NCI-H1092 treated with DMSO at 0.1 percent for 48 hours (cell line): ENCODE measurements at places on chromosomes 11 and 22.
A peak's percentile ranks its signal among the peaks of the same experiment; 100 is the strongest.

DNA sequence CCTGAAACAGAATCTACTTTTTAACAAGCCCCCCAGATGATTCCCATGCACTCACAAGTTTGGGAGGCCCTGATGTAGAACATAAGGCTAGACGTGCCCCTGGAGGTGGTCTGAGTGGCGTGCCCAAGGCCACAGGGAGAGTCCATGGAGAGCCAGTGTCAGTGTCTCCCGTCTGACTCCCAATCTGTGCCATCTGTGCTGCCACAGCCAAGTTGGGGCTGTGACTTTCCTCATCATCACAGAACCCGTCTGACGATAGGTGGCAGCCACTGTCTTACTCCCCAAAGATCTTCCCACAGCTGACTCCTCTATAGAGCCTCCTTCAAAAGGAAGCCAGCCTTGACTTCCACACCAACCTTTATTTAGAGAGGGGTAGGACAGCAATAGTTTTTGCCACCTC is 470.5 kb downstream of the SOX6 start:
- no peak for DNase-seq

DNA sequence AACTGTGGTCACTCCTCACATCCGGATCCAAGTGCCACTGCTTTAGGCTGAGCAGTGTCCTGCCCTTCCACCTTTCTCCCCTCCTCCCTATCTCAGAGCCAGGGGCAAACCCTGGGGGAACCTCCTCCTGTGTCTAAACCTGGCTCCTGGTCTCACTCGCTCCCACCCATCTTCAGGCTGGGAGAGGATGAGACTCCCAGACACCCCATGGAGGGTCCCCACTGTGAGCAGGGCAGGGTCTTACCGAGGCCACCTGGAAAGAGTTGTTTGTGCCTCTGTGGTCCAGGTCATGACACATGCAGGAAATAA is 93.6 kb downstream of the PDE2A start:
- no peak for DNase-seq

DNA sequence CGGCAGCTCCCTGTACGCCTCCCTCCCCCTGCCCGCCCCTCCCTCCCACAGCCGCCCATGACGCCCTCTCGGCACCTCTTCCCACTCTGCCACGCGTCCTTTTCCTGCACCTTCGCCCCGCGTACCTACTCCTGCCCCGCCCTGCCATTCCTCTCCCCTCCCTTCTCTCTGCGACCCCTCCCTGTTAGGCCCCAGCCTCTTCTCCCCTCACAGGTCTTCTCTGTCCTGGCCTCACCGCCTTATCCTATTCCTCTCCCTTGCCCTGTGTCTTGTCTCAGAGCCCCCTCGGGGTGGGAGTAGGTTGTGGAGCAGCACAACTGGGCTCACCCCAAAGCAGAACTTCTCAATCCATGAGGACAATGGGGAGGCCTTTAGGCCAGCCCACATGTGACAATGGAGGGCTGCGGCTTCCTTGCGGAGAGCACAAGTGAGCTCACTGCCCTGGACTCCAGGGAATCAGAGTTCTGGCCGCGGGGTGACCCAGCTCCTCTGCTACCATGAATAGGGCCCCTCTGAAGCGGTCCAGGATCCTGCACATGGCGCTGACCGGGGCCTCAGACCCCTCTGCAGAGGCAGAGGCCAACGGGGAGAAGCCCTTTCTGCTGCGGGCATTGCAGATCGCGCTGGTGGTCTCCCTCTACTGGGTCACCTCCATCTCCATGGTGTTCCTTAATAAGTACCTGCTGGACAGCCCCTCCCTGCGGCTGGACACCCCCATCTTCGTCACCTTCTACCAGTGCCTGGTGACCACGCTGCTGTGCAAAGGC is 539 bp downstream of the SLC35C1 start:
- DNase-seq = no peak

DNA sequence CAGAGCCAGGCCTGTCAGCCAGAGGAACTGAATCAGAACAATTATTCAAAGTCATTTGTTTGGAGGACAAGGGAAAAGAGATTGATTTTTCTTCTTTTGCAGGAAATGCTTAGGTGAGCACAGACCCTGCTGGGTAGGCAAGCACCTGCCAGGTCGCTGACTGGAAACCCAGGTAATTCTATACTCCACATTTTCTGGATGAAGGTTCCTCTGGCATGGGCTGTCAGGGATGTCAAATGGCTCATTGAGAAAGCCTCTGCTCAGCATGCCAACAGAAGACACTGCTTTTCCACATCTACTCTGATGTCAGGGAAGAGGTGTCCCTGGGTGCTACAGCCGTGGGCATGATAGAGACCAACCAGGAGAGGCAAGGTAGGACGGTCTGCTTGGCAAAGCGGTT is 166.7 kb upstream of the SYN3 start:
- DNase-seq = no peak

DNA sequence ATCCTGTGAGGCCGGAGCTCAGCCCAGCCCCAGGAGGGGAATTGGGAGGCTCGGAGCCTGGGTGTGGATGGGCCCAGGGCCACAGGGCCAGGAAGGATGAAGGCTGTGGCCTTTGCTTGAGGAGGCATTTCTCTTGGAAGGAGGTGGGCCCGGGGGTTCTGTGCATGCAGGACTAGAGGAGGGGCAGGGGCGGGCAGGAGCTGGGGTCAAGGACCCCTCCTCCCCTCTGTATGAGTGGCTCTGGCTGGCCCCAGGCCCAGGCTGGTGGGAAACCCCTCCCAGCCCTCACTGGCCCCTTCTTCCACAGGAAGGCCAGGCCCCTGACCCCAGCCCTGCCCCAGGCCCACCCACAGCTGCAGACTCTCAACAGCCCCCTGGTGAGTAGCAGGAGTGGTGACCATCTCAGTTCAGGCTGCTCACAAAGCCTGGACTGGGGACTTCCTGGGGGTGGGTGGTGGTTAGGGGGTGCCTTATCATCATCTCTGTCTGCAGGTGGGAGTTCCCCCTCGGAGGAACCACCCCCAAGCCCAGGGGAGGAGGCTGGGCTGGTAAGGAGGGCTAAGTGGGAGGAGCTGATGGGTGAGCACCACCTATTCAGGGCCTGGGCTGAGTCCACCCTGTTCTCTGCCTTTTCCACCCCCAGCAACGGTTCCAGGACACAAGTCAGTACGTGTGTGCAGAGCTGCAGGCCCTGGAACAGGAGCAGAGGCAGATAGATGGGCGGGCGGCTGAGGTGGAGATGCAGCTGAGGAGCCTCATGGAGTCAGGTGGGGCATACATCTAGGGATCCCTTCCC is 6.0 kb downstream of the KCNK7 start:
- no peak for DNase-seq

- DNase-seq = no peak
Measured at GRCh38 chr11:83302151-83302550, 16.0 kb upstream of the CCDC90B start.

- DNase-seq = no peak
Measured at GRCh38 chr11:60477035-60477445, 15.5 kb upstream of the MS4A12 start.

- DNase-seq = no peak
Measured at GRCh38 chr11:92782806-92783205, 186.6 kb upstream of the MTNR1B start.

DNA sequence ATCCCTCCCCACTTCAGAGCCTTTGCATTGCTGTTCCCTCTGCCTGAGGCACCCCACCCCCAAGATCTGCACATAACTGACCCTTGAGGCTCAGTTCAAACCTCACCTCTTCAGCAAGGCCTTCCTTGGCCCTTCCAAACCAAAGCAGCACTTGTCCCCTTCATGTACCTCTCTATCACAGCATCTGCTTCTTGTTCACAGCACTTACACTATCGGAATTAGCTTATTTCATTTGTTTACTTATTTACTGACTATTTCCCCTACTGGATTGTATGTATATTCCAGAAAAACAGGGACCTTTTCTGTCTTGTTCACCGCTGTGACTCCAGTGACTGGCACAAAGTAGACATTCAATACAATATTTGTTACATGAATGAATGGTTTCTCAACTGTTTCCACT is 38.0 kb downstream of the HORMAD2 start:
- DNase-seq = no peak

DNA sequence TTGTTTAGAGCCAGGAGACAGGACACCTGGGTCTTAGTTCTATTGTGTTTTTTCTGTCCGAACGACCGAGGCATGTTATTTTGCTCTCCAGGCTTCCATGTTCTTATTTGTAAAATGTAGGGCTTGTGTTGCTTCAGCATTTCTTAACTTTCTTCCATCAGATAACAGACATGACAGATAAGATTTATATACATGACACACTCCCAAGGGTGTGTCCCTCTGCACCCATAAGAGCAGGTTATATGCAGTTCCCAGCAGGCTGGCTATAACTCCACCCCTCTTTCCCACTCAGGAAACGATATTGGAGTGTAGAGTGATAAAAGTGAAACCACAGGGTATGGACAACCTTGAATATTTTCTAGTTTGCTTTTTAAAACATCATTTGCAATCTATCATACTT is 65.8 kb downstream of the APIP start:
- no peak for DNase-seq

GRCh38 chr22:47865626-47866025 is 1103.2 kb downstream of the TBC1D22A start:
- DNase-seq = no peak

DNA sequence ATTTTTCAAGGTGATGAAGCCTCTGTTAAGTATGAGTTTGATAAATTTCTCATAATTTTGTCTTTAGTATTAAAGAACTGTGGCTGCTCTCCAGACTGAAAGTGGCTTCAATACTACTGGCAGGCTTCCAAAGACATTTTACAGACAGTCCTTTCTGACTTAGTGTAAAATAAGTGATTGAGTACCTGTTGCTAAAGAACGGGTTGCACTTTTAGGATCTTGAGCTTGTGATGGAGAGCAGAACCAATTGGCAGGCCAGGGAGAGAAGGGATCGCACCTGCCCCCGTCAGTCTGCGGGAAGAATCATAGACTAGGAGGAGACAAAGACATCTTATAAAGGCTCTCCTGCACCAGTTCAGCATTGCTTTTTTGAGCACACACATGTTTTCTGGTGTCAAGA is 4.4 kb downstream of the NCAM1 start:
- DNase-seq = peak; percentile 52

DNA sequence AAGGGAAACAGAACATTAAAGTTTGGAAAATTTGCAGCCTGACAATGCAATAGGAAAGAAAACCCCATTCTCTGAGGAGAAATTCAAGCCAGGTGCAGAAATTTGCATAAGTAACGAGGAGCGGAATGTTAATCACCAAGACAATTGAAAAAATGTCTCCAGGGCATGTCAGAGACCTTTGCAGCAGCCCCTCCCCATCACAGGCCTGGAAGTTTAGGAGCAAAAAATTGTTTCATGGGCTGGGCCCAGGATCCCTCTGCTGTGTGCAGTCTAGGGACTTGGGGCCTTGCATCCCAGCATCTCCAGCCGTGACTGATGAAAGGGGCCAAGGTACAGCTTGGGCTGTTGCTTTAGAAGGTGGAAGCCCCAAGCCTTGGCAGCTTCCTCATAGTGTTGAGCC is 780.2 kb downstream of the LRRC4C start:
- no peak for DNase-seq

GRCh38 chr11:72015511-72016061 is 16.9 kb downstream of the IL18BP start:
- DNase-seq = no peak

GRCh38 chr11:119504371-119504770 is 81.4 kb upstream of the THY1 start:
- DNase-seq = no peak

GRCh38 chr22:31818481-31819392 is 64.9 kb downstream of the DEPDC5 start:
- no peak for DNase-seq

GRCh38 chr11:126430581-126431335 is 75.3 kb downstream of the ST3GAL4 start:
- DNase-seq = no peak

DNA sequence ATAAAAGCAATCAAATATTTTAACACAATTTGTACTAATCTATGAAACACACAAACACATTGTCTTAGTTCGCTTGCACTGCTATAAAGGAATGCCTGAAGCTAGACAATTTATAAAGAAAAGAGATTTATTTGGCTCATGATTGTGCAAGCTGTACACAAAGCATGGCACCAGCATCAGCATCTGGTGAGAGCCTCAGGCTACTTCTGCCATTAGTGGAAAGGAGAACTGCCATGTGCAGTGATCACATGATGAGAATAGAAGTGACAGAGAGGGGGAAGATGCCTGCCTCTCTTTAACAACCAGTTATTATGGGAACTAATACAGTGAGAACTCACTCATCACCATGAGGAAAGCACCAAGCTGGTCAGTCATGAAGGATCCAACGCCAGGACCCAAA is 105.1 kb downstream of the GUCY1A2 start:
- DNase-seq = no peak

DNA sequence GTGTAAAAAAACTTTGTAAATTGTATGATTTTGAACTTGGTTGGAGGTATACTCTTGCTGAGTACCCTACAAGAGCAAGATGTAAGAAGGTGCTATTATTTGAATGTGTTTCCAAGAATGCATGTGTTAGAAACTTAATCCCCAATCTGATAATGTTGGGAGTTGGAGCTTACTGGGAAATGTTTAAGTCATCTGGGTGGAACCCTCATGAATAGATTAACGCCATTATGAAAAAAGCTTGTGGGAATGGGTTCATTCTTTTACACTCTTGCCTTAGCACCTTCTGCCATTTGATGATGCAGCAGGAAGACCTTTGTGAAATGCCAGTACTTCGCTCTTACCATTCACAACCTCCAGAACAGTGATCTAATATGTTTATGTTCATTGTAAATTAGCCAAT is 498.3 kb downstream of the TMEM135 start:
- no peak for DNase-seq

GRCh38 chr11:86360775-86361395 is 13.8 kb upstream of the CCDC81 start:
- no peak for DNase-seq

GRCh38 chr11:111992206-111992855 is 32.9 kb upstream of the DLAT start:
- DNase-seq = no peak

- DNase-seq = no peak
Measured at GRCh38 chr22:36737776-36738175, 34.2 kb upstream of the CACNG2 start.
